ENCODE measurements at places on chromosomes 5 and 9.

GRCh38 chr5:77876862-77877502 is 100.8 kb upstream of the TBCA start:
- no peak for DNase-seq

- no peak for DNase-seq
Measured at GRCh38 chr9:125998837-125999503, 251.8 kb downstream of the PBX3 start.

- DNase-seq, result no peak
Measured at GRCh38 chr5:14405267-14405666, 176.3 kb upstream of the OTULINL start.

GRCh38 chr9:138078846-138079245 is 201.3 kb downstream of the CACNA1B start:
- DNase-seq, result no peak

DNA sequence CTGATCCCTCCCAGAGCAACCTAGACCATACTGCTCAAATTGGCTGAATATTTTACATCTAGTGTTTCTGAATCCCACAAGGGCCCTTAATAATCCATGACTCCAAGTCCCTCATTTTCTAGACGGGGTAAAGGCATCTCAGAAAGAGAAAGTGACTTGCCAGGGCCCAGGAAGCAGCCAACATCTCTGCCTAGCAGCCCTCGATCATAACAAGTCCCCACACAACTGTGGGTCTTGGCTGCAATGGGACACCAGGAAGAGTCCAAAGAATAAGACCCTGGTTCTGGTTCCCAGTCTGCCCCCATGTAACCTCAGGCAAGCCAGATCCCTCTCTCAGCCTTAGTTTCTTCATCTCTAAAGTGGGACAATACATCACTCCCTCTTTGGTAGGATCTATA is 6.3 kb downstream of the ANXA6 start:
- DNase-seq, result no peak

DNA sequence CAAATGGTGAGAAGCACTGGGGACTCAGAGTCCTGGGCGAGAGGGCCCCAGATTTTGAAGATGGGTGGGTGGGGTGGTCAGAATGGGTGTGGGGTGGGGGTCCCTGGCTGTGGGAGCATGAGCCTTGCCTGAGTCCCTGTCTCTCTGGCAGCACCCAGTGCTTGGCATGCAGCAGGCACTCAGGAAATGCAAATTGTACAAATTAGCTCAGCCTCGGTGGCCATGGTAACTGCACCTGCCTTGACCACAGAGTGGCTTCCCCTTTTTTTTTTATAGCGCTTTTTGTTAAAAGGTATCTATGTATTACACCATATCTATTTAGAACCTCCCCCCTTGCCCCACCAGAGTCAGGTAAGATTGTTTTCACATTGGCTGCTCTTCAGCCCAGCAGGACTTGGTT is 19.2 kb upstream of the PITX1 start:
- no peak for DNase-seq

GRCh38 chr5:115313052-115313451 is 16.6 kb upstream of the CCDC112 start:
- no peak for DNase-seq

- DNase-seq, result no peak
Measured at GRCh38 chr9:78806492-78807160, 509.7 kb downstream of the PSAT1 start.

DNA sequence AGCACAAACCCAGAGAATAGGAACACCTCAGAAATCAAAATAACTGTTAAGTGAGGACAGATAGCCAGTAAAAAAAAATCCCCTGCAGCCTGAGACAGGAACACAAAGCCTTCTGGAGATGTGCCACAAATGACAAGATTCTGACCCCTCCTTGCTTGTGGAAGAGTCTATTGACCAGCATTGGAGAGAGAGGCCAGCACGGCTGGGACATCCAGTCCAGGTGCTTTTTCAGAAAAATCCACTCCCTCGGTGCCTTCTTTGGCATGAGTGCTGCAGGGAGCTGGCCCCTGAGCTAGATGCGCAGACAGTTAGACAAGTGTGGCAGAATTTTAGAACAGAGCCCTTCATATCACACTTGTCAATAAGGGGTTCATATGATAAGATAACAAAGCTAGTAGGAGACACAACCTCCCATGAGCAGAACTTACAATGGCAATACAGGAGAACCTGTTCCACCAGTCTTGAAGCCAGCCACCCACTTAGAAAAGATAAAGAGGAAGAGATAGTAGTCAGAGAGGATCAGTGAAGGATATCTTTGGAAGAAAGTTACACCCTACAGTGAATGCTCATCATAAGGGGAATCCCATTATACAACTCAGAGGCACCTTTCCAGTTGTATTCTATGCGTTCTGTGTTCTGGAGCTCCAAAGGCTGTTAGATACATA is 298.4 kb downstream of the TLE1 start:
- DNase-seq, result no peak

DNA sequence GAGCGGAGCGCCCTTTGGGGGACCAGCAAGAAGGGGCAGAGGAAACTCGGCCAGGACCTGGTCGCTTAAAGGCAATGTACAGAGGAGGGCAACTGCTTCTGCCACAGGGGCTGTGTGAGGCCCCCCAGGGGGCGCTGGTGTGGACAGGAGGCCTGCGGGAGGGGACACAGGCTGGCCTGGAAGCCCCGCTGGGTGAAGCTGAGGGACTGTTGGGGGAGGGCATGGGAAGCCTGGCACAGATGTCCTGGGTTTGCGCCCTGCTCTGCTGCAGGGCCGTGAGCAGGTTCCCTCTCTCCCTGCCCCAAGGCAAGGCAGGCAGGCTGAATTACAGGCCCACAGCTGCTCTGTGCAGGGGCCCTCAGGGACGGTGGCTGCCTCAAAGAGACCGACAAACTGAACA is 5.4 kb downstream of the MED22 start:
- DNase-seq, result no peak

GRCh38 chr9:136582977-136583735 is 37.3 kb upstream of the NOTCH1 start:
- DNase-seq, result no peak

GRCh38 chr5:93250424-93250823 is 330.6 kb downstream of the NR2F1-AS1 start:
- DNase-seq, result no peak

GRCh38 chr9:426264-426663 is 211.6 kb downstream of the DOCK8 start:
- DNase-seq, result no peak

DNA sequence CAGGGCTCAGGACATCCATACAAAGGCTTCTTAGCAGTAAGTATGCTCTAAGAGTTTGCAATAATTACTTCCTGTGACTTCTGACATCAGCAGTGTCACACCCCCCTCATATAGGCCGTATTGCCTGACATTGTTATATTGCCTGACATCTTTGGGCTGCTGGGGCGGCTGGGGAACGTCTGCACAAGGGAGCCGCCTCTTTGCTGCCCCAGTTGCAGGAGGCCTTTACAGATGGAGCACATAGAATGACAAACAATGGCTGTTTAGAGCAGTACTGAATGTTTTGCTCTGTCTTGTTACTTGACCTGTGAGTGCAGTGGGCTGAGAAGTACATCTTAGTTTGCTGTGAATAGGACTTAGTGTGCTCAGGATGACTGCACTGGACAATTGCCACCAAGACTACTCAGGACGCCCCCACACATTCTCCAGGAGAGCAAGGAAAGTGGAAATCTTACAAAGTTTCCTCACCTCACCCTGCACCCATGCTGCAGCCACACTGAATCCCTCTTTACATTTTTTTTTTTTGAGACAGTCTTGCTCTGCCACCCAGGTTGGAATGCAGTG is 65.4 kb upstream of the SPOCK1 start:
- no peak for DNase-seq

GRCh38 chr5:3601061-3601710 is 5.6 kb downstream of the IRX1 start:
- no peak for DNase-seq

GRCh38 chr9:1938135-1938534 is 77.0 kb upstream of the SMARCA2 start:
- no peak for DNase-seq

DNA sequence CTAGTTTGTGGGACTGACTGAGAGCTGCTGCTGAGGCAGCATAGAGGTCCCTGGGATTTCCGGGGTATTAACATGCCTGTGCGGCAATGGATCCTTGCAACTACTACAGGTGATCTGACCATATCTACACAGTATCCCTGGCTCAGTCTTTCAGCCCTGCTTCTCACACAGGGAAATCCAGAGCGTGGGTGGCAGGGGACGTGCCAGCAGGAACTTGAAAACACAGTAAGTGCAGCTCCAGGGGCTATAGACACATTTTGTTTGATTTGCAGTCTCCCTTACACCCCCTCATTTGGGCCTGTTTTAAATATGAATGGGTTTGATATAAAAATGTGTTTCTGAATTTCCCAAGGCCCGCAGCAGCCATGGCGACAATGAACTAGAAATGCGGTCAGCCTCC is 209.5 kb downstream of the DCP2 start:
- no peak for DNase-seq

DNA sequence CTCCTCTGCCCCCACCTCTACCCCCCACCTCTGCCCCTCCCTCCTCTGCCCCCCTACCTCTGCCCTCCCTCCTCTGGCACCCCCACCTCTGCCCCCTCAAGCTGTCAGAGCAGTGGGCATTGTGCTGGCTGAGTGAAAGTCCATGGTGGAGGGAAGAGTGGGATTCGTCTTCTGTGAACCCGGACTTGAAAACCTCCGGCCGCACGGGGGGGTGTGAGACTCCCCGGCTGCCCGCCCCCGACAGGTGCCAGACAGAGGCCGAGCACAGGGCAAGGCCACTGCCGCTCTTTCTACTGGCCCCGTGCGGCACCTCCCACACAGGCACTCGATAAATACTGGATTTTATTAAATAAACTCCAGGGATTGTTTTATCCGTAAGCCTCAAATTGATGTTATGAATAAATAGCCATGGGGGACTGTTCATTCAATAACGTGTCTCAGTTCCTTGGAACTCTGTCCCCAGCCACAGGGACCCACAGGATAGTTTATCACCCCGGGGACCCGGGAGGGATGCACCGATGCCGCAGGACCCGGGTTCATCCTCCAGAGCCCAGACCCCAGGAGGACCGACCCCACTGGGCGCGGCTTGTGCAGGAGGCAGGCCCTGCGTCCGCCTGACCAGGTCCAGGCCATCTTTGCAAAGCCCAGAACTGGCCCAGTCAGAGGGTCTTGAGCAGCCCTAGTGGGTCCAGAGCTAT is 2.6 kb upstream of the QRFP start:
- DNase-seq, result no peak

- DNase-seq, result no peak
Measured at GRCh38 chr5:2311851-2312250, 429.1 kb upstream of the IRX4 start.

GRCh38 chr9:16293610-16294009 is 576.9 kb downstream of the BNC2 start:
- DNase-seq, result no peak

DNA sequence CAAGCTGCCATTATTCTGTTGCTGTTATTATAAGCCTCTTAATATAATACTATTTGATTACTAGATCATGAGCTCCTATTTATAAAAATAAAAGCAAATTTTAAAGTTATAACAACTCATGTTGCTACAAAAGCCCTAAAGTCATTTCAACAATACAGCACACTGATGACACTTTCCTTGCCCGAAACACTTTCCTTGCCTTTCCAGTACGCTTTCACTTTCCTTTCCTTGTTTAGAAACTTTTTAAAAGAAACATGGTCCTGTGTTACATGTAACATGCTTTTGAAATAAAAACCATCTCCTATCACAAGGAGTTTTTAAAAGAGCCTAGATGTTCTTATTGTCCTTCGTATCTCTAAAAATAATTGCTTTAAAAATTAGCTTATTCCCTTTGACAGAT is 688.4 kb downstream of the PTPRD start:
- no peak for DNase-seq

DNA sequence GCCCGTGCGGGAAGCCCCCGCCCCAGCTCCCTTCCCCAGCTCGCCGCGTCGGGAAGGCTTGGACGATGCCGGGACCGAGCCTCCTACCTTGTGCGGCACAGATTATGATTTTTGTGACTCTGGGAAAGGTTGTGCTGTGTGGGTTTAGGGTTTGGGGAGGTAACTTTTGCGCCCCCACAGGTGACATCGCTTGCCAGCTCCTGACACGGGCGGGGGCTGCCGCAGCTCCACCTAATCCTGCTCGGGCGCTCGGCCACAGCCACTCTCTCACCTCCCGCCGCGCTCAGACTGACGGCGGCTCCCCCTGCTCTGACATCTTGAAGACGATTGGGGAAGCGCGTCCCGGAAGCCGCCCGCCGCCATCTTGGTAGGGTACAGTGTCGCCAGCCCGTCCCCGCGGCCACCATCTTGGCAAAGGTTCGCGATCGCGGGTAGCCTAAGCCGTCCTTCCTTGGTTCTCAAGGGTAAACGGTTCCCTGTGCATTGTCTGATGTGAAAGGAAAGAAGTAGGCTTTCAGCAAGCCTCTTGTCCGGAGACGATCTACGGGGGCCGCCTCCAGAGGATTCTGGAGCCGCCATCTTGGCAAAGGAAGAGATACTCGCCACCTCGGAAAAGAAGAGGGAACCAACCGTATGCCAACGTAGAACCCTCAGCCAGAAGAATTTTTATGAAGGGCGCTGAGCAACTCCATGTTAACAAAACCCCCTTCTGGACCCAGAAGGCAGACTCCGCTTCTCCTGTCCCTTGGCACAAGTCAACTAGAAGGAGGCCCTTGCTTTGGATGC is 1.8 kb upstream of the NR3C1 start:
- no peak for DNase-seq

DNA sequence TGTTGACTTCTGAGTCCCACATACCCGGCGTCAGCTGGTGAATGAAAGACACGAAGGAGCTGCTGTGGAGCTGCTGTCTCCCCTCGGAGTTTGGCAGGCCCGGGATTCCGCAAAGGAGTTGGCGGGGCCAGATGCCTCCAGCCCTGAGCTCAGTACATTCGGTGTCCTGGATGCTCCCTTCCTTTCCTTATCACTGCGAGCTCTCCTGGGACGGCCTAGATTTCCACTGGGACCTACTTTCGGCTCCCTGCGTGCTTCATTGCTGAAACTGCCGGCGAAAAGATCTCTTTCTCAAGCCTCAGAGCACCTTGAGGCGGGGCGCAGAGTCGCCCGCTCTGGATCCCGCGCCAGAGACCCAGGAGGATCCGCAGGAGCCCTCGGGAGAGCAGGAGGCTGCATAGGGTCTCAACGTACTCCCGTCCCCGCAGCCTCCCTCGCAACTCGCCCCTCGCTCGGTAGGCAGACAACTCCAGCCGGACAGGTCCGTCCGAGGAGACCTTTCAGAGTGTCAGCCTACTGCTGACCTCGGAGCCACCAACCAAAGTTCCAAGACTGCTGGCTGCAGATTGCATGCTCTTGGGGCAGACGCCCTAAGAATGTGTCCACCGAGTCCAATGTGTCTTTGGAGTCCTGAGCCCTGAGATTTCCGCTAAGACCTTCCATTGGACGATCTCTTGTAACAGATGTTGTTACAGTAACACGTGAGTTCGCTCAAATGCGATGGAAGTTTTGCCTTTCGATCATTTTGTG is 6.1 kb downstream of the ANXA2R start:
- DNase-seq, result no peak
